ENCODE measurements at places on chromosomes 2 and 18.

DNA sequence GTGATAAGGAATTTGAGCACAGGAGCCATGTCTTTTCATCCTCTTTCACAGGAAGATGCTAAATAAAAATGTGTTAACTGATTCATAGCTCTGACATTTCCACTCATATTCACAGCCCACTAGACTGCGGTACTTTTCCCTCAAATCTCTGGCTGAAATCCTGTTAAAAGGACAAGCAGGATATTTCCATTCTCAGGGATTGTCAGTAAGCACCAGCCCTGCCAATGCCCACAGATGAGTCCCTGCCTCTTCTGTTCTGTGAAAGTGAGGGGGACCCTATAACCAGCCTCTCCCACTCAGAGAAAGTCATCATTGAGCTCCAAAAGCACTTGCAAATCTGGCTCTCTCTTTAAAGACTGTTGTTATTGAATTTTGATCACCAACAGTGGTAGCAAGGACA is 440.5 kb downstream of the SETBP1 start:
- no peak for DNase-seq

DNA sequence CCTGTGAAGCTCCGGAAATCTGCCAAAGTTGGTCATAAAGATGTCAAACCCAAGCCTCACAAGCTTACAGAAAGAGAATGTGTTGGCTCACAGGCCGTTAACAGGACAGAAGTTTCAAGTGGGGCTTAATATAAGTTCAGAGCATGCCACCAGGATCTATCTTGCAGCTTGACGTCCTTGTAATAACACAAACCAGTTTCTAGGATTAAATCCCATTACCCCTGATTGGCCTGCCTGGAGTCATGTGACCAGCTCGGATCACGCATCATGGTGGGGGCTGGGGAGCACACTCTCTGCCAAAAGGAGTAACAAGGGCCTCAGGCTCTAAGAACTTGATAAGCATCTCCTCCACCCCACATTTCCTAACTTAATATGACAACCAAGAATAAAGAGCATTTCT is 38.9 kb upstream of the SCG2 start:
- no peak for DNase-seq

- DNase-seq: no peak
Observed at GRCh38 chr2:239767021-239767905, 257.9 kb downstream of the NDUFA10 start.

GRCh38 chr2:132667706-132668105 is 2.3 kb downstream of the LYPD1 start:
- DNase-seq: no peak

DNA sequence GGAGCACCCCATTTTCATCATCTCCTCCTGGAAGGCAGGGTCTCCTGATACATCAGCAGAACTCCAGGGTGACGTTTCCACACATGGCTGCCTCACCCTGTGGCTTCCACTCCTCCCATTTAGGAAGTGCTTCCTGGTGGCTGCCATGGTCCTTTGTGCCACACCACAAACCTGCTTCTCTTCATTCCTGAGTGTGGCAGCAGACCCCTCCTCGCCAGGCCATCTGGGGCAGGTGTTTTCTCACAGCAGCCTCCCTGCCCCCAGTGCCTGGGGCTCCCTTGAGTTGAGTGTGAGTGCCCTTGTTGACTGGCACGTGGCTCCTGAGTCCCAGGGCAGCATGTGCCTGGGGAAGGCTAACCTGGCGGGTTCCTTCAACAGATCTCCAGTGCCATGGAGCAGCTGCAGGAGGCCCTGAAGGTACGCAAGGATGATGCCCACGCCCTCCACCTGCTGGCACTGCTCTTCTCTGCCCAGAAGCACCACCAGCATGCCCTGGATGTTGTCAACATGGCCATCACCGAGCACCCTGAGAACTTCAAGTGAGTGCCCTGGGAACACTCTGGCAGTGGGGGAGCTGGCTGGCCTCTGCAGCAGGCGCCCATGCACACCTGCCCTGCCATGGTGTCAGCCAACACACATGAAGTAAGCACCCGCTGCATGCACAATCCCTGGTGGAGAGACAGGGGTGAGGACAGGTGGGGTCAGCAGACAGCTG is 113.4 kb upstream of the MCFD2 start:
- no peak for DNase-seq

DNA sequence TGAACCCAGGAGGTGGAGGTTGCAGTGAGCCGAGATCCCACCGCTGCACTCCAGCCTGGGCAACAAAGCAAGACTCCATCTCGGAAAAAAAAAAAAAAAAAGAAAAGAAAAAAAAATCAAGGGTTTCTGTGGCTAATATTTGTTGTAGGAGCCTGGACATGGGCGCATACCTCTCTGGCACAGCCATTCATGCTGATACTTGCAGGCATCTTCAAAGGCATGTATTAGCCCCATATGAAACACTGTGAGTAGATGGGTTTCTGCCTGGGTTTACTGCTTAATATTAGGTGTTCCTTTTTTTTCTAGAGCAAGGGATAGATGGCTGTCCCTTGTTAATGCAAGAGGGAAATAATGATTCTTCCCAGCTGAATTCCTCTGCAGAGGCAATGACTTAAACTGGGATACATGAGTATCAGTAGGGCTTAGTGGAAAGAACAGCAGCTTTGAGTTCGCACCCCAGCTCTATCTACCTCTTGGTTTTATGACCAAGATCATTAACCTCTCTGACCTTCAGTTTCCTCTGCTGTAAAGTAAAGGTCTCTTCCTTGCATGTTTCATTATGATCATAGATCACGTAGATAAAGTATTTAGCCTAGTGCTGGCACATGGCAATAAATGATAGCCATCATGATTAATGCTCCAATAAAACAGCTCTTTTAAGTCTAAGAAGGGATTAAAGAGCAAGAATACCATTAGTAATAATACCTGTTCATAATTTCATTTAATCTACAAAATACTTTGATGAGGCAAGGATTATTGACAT is 4.5 kb upstream of the ATL2 start:
- DNase-seq: no peak

- DNase-seq: no peak
Observed at GRCh38 chr2:161419638-161420190, 3.6 kb downstream of the TBR1 start.

GRCh38 chr2:22449696-22450095 is 935.3 kb upstream of the KLHL29 start:
- DNase-seq: no peak

DNA sequence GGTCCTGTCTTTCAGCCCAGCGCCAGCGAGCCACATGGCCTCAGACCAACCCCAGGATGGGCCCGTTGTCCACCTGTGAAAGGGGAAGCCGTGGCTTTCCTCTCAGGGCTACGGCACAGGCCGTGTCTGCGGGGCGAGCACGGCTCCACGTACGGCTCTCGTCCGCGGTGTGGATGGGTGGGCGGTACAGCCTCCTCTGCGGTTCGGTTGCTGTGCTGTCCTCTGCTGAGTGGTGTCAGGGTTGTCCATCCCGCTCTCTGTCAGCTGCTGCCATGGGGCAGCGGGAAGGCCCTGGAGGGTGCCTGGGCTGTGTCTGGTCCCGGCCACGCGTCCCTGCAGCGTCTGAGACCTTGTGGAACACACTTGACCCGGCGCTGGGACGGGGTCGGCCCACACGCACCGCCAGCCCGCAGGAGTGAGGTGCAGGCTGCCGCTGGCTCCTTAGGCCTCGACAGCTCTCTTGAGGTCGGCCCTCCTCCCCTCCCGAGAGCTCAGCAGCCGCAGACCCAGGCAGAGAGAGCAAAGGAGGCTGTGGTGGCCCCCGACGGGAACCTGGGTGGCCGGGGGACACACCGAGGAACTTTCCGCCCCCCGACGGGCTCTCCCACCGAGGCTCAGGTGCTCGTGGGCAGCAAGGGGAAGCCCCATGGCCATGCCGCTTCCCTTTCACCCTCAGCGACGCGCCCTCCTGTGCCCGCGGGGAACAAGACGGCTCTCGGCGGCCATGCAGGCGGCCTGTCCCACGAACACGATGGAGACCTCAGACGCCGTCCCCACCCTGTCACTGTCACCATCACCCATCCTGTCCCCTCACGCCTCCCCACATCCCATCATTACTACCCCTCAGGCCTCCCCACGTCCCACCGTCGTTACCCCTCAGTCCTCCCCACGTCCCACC is 128.7 kb downstream of the NFATC1 start:
- DNase-seq: no peak

All from stimulated activated CD4-positive, alpha-beta T cell treated with anti-CD3 and anti-CD28 coated beads, Interleukin-1b, Interleukin-23, amount 100 ng/mL, for 24 hours (primary cell).